ENCODE measurements at places on chromosomes 16 and 17.

- no peak for DNase-seq
Measured at GRCh38 chr17:43671031-43671692, 9.4 kb upstream of the MEOX1 start.

GRCh38 chr16:668519-669171 lies 713 bp downstream of the RHOT2 start:
- no peak for DNase-seq

DNA sequence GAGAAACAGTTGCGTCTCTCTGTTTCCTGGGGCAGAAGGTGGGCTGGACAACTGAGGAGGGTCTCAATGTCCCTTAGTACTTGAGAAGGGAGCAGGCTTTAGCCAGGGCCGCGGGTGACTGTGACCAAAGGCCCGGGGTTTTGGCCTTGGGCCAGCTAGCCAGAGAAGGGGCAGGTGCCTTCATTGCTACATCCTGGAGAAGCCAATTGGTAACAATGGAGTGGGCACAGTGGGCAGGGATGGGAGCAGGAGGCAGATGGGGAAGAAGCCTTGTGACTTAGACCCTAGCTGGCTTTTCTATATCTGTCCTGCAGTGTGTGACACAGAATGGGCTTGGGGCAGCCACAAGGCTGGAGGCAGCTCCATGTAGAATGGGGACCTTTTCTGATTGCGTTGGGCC lies 46.0 kb downstream of the CLEC16A start:
- no peak for DNase-seq

DNA sequence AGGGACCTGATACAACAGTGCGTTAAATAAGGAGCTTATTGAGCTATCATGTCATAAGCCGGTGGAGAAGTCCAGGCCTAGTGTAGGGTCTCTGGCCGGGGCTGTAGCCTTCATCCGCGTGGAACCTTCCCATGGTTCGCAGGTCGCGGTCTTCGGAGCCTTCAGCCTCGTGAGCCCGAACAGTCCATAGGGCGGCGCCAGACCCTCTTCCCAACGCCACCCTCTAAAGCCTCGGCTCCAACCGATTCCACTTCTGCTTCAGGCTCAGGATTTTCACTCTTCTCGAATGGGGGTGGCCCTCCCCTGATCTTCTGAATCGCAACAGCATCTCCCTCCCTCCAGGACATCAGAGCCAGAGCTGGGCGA lies 10.3 kb upstream of the BRCA1 start:
- no peak for DNase-seq

GRCh38 chr17:9162275-9162985 lies 141.1 kb downstream of the NTN1 start:
- no peak for DNase-seq

GRCh38 chr16:4247460-4247784 lies 5.5 kb upstream of the SRL start:
- no peak for DNase-seq
